NB4 (cell line): ENCODE measurements at places on chromosomes 2 and 18.
A peak's percentile ranks its signal among the peaks of the same experiment; 100 is the strongest.

DNA sequence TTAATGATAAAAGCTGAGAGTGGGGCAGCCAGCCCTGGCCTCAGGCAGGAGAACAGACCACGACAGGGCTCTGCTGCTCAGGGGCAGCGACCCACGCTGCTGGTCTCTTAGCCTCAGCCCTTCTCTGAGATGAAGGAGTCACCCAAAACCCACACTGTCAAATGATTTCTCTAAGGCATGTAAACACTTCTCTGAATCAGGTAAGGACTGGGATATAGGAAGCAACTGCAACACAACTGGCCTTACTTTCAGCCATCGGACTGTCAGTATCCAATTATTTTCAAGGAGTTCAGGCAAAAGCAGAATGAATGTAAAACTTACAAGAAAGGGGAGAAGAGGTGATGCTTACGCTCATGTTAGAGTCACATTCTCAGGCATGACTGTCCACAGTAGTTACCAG is 21.8 kb downstream of the ERFE start:
- DNase-seq, result no peak

DNA sequence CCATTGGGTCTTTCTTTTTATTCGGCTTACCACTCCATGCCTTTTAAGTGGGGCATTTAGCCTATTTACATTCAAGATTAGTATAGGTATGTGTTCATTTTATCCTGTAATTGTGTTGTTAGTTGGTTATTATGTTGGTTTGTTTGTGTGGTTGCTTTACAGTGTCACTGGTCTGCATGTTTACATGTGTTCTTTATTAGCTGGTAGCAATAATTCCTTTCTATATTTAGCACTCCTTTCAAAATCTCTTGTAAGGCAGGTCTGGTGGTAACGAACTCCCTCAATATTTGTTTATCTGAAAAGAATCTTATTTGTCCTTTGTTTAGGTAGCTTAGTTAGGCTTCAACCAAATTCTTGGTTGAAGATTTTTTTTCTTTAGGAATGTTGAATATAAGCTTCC is 68.7 kb upstream of the XDH start:
- DNase-seq, result no peak

DNA sequence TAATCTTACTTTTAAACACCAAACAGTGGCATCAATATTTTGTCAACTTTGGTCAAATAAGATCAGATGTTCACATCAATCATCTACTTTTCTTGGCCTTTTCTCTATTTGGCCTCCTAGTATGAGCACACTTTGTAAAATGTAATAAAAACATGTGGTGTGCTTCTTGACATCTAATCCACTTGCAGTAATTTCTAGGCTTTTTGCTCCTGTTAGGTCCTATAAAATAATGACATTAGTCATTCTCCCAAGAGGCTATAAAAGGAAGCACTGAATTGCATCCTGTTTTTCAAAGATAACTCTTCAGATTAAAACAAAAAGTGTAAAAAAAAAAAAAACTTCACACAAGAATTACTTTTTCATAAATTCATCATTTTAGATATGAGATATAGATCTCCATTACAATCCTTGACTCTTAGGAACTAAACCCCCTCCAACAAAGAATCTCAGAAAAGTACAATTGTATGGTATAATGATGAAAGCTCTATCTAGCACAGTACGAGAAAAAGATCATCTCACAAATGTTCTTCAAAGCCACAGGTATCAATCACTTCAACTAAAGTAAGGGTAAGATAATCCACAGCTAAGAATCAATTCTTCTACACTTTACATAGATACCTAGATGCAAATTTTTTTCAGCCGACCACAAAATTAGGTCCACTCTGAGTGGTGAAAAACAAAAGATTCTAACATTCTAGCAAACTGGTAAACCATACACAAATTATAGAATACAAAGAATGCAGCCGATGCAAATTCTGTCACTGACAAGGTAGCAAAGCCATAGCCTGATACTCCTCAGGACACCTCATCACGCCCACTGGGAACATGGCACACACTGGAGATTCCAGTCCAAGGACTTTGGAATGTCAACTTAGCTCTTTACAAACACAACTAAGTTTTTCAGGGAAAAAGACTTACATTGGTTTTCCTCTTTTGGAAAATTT is 2.7 kb downstream of the BCL2 start:
- DNase-seq, result peak; percentile 38

DNA sequence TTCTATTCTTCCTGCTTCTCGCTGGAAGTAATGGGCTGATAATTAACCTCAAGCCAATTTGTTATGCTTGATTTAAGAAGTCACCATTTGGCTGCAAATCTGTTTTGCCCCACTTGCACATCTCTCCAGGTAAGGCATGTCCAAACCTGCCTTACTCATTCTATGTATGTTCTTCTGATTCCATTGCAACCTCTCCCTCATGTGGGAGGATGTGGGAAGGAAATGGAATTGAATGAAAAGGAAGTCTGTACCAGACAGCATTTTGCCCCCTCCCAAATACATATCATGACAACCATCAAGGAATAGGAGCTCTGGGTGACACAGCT is 131.7 kb downstream of the NRP2 start:
- no peak for DNase-seq

DNA sequence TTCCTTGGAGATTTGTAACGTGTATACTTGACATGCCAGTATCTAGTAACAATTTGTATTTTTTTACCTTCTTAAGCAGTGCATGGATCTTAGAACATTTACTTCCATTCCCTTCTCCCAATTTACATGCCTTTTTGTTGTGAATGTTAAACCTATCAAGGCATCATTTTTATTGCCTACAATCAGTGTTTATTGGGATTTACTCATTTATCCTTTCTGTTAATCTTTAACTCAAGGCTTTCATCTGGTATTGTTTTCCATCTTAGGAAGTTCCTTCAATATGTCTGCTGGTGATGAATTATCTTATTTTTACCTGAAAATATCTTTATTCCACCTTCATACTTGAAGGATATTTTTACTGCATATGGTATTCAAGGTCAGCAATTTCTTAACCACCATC is 88.5 kb upstream of the EMILIN2 start:
- DNase-seq, result no peak
